Effector CD4-positive, alpha-beta T cell (primary cell): ENCODE measurements at places on chromosomes 3 and 15.

GRCh38 chr15:31385736-31386135, 59.1 kb downstream of the KLF13 start:
- no peak for DNase-seq

DNA sequence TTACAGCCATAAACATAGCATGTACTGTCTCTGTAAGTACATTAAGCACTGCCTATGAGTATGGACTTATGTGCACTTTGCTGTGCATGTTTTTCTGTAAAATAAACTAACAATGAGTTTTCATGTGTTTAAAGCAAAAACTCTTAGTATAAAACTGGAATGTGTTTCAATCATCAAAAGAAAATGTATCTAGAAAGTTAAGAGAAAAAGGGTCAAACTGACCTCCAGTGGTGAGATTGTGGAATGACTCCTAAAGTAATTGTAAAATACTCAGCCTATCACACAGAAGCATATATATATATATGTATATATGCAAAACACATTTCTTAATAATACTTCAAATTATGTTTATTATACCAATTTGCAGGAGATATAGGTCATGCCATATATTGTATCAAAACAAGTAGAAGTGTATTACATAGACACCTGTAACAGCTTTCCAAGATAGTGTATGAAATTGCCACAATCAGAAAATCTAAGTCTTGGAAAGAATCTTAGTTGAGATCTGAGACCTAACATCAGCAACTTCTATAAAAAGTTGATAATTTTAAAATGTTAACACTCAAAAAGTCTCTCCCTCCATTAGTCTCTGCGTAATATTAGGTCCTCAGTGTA, 199.6 kb downstream of the FMN1 start:
- no peak for DNase-seq

DNA sequence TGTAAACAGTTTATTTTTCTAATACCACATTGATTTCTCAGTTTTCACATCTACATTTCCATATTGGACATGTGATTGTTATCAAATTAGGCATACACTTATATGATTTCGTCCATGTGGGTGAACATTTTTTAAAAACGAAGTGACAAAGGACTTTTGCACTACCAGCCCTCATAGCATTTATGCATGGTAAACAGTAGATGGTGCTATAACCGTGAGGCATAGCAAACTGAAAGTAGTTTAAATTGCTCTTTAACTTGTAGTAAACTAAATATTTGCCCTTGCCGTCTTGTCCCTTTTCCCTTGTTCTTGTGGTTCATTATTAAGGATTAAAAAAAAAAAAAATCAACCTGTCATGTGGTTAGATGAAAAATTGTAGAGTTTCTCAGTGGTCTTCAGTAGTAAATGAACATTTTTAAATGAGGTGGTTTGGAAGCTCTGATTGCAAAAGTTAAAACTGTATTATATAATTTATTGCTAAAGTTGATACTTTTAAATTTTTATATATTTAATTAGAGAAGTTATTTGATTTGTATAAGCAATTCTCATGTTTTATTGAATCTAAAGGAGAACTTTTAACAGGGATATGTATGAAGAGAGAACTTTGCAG, 24.0 kb downstream of the STX19 start:
- DNase-seq, result peak; percentile 14

DNA sequence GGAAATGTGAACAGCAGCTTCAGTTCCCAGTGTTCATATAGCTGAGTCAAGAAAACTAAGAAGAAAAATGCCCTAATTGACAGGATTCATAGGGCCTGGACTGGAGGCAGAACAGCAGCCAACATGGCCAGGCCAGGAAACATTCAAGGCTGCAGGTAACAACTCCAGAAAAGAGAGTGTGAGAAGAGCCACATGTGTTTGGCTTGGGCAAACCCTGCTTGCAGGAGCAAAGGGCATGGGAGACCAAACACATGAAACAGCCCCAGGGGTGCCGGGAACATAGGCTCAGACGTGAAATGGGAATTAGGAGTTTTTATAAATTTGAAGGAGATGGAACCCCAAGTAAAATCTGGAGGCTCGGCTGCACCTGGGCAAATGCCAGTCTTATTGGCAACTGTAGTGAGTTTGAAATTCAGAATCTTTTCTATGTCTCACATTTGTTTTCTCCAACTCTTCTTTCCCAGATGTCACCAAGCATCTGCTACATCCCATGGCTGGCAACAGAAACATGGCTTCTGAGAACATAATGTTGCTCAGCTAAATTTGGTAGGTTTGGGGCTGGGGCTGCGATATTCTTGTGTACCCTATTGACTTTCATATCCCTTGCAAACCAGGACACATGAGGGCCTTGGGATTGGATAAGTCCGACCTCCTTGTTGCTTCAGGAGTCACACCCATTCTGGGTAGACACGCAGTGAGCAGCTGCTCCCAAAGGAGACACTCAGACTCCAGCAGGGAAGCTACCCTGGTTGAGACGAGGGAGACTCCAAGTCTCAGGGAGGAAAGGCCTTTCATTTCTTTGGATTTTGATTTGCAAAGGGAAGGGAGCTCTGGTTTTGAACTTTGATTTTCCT, 98.9 kb upstream of the CLSTN2 start:
- no peak for DNase-seq

GRCh38 chr3:87088993-87089841, 98.3 kb upstream of the VGLL3 start:
- DNase-seq, result no peak

GRCh38 chr3:196111939-196112386, 30.1 kb upstream of the TFRC start:
- no peak for DNase-seq

GRCh38 chr3:43640681-43641080, 18.9 kb upstream of the ANO10 start:
- DNase-seq, result no peak

GRCh38 chr3:30273304-30274072, 332.9 kb upstream of the TGFBR2 start:
- no peak for DNase-seq

DNA sequence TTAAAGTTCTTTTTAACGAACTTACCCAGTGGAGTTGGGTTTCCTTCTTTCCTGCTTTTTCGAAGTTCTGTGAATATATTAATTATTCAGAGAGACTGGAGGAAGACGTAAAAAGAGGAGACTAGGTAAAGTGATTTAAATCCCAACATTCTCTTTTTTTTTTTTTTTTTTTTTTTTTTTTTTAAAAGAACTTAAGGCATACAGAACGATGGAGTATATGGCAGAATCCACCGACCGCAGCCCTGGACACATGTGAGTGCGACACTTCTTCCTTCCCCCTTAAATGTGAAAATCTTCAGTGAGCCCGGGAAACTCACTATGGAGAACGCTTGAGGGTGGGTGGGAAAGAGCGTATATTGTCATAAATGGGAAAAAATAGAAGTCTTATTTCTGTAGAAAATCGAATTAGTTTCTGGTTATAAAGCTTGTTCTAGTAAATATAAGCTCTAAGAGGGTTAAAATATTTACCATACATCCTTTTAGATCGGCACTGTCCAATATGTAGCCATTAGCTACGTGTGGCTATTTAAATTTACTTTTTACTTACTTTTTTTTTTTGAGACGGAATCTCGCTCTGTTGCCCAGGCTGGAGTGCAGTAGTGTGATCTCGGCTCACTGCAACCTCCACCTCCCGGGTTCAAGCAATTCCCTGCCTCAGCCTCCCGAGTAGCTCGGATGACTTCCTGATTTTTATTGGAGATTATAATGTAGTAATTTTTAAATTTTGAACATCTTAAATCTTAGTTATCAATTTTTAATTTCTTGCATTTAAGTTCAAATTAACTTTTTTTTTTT, 892 bp downstream of the NMD3 start:
- no peak for DNase-seq

DNA sequence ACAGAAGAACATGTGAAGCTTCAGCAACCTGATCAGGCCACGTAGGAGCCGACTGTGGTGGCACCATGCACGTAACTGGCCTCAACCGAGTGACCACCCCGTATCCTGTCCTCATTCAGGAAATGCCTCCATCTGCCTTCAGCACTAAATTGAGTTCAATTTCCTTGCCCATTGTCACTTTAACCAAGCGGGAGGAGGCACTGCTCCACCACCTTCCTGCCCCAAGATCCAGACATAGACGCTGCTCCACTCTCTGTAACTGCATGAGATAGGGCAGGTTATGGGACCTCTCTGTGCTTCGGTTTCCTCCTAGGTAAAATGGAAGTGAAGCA, 80.1 kb upstream of the POMGNT2 start:
- DNase-seq, result no peak

DNA sequence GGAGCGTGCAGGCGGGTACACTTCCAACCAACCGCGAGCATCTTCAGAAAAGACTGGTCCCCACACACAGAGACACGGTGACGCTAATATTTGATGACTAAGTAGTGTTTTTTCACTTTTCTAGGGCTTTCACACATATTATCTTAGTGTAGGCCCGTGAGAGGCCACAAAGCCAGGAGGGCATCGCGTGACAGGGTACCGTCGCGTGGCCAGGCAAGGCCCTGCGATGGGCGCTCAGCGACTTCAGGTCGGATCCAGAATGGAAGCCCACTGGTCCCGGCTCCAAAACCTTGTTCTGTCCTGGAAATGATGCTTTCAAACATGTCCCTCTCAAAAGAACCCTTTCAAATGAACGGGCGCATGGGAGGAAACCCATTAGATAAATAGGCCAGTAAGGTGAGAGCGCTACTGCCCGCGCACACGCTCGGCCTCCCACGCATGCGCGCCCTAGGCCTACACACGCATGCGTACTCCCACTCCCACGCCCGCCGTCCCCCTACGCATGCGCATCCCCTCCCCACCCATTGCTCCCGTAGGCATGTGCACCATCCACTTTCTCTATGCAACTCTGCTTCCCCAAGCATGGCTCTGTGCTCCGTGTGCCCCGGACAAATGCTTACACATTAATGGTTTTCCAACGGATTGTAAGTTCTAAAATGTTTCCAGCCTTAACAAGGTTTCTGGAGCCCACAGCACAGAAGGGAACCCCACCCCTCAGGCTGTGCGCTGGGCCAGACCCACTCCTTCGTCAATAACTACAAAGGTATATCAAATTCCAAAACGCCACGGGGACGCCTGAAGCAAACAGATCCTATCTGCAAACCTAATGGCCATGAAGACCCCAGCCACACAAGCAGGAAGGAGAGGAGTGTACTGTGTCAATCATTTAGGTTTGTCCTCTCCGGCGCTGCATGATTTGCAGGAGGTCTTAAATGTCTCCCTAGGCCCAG, 72.1 kb downstream of the OCA2 start:
- DNase-seq, result no peak

DNA sequence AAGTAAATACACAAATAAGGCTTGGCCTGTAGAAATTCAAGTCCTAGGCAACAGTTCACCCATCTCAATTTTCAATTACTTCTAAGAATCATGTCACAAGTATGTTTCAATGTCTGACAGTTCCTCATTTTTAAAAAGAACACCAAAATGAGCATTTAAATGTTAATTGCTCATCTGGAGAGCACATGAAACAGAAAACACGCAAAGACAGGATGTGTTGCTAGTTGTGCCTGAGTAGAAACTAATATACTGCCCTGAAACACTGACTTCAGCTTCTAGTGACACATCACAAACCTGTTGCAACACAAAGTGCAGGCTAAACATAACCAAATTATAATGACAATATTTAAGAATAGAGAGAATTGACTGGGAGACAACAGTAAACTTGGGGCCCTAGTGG, 167.3 kb upstream of the THBS1 start:
- DNase-seq, result no peak

- DNase-seq, result no peak
These were observed 636.1 kb downstream of the NTRK3 start for GRCh38 chr15:87620393-87620792.

DNA sequence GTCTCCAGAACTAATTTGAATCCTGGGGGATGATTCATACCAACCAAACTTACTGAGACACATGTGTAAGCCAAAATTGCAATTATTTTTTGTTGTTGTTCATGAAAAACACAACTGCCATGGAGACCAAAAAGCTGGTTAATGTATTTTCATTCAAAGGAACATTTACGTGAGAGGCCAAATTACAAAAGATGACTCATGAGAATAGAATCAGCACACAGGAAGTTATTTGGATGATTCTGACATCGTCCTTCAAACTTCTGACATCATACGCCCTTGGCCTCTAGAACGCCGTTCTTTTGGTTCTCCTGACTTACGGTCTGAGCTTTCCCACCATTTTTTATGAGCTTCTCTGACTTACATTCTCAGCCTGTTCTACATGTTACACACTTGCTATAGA, 3.0 kb upstream of the ZNF280D start:
- no peak for DNase-seq

DNA sequence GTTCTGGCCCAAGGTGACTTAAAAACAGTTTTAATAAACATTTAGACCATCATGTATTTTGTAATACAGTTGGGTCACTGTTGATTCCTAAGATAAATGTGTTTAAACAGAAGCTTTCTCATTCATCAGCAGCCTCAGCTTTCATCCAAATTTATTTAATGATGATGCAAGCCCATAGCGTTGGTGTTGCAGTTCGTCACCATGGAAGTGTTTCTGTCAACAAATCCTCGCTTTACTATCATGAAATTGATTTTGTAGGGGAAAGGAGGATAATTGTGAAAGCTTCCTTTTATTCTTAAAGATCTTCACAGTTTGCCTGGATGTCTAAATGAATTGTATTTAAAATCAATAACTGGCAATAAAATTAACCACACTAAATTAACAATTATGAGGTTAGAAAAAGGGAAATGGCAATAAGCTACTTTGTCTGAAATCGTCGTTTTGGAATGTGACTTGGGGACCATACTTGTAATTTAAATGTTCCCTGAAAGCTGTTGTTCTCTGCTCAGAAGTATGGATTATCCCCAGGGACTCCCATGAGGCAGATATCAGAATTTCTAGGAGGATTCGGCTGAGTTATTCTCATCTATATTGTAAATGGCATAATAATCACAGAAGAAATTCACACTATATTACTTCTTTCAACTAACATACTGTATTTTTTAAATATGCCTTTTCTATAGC, 29.0 kb downstream of the CMSS1 start:
- DNase-seq, result no peak

GRCh38 chr3:3707858-3708768, 91.1 kb upstream of the LRRN1 start:
- DNase-seq, result no peak
